ENCODE measurements at places on chromosomes 5 and 9.

DNA sequence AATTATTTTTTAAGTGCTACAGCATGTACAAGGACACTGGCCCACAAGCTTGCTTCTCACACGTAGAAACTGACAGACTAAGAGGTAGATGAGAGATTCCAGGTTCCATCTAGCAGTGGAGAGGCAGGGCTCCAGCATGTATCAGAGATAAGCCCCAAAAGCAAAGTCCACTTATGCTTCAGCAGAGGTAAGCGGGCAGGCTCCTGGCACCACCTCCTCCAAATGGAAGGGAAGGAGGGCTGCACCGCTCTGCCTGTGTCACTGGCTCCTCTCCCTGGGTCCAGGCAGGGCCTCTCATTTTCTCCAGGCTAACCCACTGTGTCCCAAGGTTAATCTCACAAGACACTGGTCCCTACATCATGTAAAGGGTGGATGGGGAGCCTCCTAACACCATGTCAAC is 15.9 kb downstream of the GRHPR start:
- DNase-seq: no peak

- no peak for DNase-seq
These were observed 943.8 kb upstream of the TYRP1 start for GRCh38 chr9:11749396-11749795.

DNA sequence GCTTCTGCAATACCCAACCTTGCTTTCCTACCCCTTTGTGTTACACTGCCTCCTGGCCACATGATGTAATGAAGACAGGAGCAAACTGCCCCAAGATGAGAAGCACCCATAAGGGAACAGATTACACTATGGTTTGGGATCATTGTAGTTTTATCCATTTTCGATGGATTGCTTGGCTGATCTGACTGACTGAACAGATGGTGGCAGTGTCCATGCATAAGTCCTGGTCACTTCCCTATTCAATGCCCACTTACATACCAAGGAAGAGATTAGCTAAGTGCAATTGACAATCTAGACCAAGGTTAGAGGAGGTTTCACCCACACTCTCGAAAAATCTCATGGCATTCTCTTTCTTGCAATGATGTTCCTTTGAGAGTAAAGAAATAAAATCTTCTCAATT is 319.9 kb downstream of the RAB3C start:
- DNase-seq: no peak

DNA sequence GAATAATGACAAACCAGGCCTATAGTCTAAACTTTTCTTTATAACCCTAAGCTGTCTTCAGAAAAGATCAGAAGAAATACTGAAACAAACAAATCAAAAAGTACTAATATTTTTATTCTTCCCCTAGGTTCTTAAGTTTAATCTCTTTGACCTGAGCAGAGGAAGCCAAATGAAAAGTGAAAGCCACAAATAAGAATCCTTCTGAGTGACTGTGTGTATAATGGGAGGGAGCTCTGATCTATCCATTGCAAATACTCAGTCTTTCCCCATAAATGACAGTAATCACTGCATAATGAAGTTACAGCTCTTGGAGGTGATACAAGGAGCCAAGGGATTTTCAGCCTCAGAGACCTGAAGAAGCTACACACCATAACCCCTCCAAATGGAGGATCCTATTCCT is 126.9 kb upstream of the ATP10B start:
- DNase-seq: no peak

GRCh38 chr9:135689011-135689410 is 10.3 kb downstream of the SOHLH1 start:
- DNase-seq: no peak

DNA sequence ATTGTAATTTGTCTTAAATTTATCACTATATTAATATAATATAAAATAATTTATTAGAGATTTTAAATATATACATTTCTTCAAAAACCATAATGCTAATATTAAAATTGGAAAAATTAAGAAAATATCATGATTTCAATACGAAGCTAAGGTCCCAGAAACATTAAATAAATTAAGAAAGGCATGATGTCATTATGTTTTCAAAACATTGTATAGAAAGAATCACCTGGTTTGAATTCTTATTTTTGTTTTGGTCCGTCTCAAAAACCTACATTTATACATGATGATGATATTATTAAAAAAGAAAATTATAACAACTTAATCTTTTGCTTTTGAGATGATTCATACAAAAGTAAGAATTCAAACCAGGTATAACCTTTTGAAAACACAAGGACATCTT is 8.2 kb upstream of the EDIL3 start:
- no peak for DNase-seq

DNA sequence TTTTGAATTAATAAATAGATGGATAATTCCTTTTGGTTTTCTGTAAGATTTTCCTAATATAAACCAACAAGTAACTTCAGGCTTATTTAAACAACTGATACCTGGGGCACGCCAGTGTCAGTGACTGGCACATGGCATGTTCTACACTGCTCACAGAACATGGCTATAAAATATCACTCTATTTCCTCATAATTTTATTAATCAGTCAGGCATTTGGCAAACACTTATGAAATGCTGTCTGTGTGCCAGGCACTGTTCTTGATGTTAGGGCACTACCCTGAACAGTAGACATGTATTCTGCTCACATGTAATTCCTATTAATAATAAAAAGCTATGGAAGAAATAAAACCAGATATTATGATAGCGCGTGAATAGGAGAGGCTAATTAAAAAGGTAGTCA is 661.0 kb downstream of the DTWD2 start:
- no peak for DNase-seq
